ENCODE measurements at places on chromosomes 6 and 20. TPM values are rescaled to one million over a fixed set of nuclear protein-coding genes. Genes with fewer than 3 reads are reported as not detected.

Gene TGM3
- total RNA-seq: not detected

Gene RIPOR3
- total RNA-seq: not detected

Gene SYS1
- 94.8 TPM for total RNA-seq

Gene CST4
- not detected for total RNA-seq

Gene CDH22
- total RNA-seq: not detected

- peaks cover 3% of the 10 kb centered on the region for H3K27me3 ChIP-seq
- no peaks in the 10 kb centered on the region for H3K36me3 ChIP-seq
- H3K27ac ChIP-seq: no peak overlapping the region
- DNase-seq: no peak
- no peaks in the 10 kb centered on the region for H3K4me1 ChIP-seq
Observed at GRCh38 chr20:3431109-3431508, 23.6 kb upstream of the DNAAF9 start.

- no peak overlapping the region for H3K27ac ChIP-seq
- no peak for DNase-seq
Observed at GRCh38 chr20:49560186-49560585, 7.8 kb downstream of the PTGIS start.

DNA sequence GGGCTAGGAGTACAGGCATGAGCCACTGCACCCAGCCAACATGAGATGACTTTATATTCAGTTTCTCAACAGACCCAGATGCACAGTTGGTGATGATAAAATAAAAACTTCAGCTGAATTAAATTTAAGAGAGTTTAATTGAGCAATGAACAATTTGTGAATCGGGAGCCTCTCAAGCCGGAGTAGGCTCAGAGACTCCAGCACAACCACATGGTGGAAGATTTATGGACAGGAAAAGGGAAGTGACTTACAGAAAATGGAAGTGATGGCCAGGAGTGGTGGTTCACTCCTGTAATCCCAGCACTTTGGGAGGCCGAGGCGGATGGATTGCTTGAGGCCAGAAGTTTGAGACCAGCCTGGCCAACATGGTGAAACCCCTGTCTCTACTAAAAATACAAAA, 10.4 kb upstream of the BCAS4 start:
- H3K27ac ChIP-seq: no peak overlapping the region
- no peaks in the 10 kb centered on the region for H3K27me3 ChIP-seq
- no peaks in the 10 kb centered on the region for H3K4me1 ChIP-seq

GRCh38 chr6:1553562-1554083, 56.1 kb upstream of the FOXC1 start:
- H3K27me3 ChIP-seq: no peaks in the 10 kb centered on the region
- no peak overlapping the region for H3K4me3 ChIP-seq
- DNase-seq: no peak
- peaks cover 15% of the 10 kb centered on the region for H3K4me1 ChIP-seq
- no peaks in the 10 kb centered on the region for H3K36me3 ChIP-seq

GRCh38 chr6:110681543-110682459, 133.5 kb downstream of the CDK19 start:
- no peak overlapping the region for H3K4me3 ChIP-seq
- H3K27ac ChIP-seq: no peak overlapping the region
- DNase-seq: no peak
- no peaks in the 10 kb centered on the region for H3K27me3 ChIP-seq
- H3K4me1 ChIP-seq: peaks cover 6% of the 10 kb centered on the region

GRCh38 chr6:168179133-168179532, 100.1 kb upstream of the FRMD1 start:
- no peaks in the 10 kb centered on the region for H3K27me3 ChIP-seq
- no peak overlapping the region for H3K27ac ChIP-seq
- no peak overlapping the region for H3K4me3 ChIP-seq
- DNase-seq: no peak

DNA sequence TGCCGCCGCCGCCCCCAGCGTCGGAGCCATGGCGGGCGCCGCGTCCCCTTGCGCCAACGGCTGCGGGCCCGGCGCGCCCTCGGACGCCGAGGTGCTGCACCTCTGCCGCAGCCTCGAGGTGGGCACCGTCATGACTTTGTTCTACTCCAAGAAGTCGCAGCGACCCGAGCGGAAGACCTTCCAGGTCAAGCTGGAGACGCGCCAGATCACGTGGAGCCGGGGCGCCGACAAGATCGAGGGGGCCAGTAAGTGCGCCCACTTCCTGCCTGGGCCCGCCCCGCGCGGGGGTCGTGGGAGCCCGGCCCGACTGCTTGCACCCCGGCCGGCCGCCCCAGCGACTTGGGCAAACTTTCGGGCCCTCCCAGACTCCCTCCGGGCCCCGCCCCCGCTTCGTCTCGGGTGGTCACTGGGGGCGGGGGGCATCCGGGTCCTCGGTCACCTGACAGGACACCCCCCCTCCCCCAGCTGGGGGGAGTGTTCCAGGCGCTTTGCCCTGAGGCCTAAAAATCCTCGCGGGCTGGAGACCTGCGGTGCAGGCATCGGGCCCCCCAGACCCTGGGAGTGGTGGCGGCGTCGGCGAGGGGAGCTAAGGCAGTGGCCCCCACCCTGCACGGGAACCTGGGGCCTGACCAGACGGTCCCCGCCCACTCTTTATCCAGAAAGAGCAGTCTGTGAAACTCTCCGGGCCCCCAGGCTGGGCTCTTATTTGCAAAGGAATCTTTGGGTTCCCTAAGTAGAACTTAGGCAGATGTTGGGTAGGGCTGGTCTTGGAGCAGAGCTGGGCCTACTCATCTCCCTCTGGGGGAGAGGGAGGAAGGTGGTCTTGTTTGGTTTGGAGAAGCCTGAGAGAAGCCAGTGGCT, 501 bp downstream of the PLCG1 start:
- H3K27ac ChIP-seq: peak overlapping the region; percentile 83
- peaks cover 68% of the 10 kb centered on the region for H3K4me1 ChIP-seq
- no peaks in the 10 kb centered on the region for H3K36me3 ChIP-seq
- peak; percentile 53 for DNase-seq

- no peak overlapping the region for H3K27ac ChIP-seq
- no peaks in the 10 kb centered on the region for H3K27me3 ChIP-seq
- no peaks in the 10 kb centered on the region for H3K36me3 ChIP-seq
- H3K4me1 ChIP-seq: no peaks in the 10 kb centered on the region
- no peak overlapping the region for H3K4me3 ChIP-seq
- DNase-seq: no peak
Observed at GRCh38 chr20:33062105-33062824, 8.6 kb downstream of the BPIFB3 start.

GRCh38 chr6:90294008-90294511, 2.6 kb downstream of the BACH2 start:
- H3K27ac ChIP-seq: peak overlapping the region; percentile 89
- no peaks in the 10 kb centered on the region for H3K27me3 ChIP-seq
- H3K4me1 ChIP-seq: peaks cover 36% of the 10 kb centered on the region
- peak overlapping the region; percentile 82 for H3K4me3 ChIP-seq
- H3K36me3 ChIP-seq: no peaks in the 10 kb centered on the region

- no peaks in the 10 kb centered on the region for H3K4me1 ChIP-seq
- no peak overlapping the region for H3K27ac ChIP-seq
- no peaks in the 10 kb centered on the region for H3K27me3 ChIP-seq
- no peaks in the 10 kb centered on the region for H3K36me3 ChIP-seq
- DNase-seq: no peak
- H3K4me3 ChIP-seq: no peak overlapping the region
Observed at GRCh38 chr6:9168669-9169068, 733.3 kb upstream of the SLC35B3 start.

GRCh38 chr20:24425523-24426135, 43.8 kb upstream of the SYNDIG1 start:
- DNase-seq: no peak
- no peaks in the 10 kb centered on the region for H3K36me3 ChIP-seq
- no peak overlapping the region for H3K4me3 ChIP-seq
- H3K27ac ChIP-seq: no peak overlapping the region

- peaks cover 24% of the 10 kb centered on the region for H3K27me3 ChIP-seq
- no peaks in the 10 kb centered on the region for H3K36me3 ChIP-seq
- H3K27ac ChIP-seq: no peak overlapping the region
- no peaks in the 10 kb centered on the region for H3K4me1 ChIP-seq
- H3K4me3 ChIP-seq: no peak overlapping the region
- DNase-seq: no peak
Observed at GRCh38 chr6:30378290-30378937, 33.5 kb downstream of the RPP21 start.

DNA sequence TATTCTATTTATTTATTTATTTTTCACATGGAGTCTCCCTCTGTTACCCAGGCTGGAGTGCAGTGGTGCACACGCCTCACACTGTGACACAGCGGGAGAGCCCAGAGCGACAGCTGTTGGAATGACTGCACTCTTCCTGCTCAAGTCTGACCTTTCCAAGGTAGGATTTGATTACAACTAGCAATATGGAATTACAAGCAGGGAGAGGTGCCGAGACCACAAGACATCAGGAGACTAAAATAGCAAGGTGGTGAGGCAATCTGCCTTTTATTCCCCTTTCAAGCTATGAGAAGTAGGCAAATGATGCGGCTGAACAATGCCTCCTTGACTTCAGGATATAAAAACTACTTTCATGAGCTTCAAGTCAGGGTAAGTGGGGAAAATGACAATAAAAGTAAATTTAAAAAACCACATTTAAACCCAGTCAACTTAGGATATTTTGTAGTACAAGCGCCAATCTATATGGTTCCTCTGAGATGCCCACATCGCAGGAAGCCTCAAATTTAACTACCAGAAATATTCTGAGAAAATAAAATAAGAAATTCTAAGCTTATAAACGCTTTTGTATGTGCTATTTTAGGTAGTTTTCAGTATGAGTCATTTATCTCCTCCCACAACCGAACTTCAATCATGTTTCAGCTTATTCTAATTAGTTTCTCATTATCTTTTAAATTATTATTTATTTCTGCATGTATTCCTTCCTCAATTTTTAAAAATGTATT, 146.9 kb upstream of the SGK1 start:
- H3K27ac ChIP-seq: no peak overlapping the region
- no peaks in the 10 kb centered on the region for H3K36me3 ChIP-seq
- H3K27me3 ChIP-seq: no peaks in the 10 kb centered on the region

GRCh38 chr6:122365775-122366403, 33.6 kb upstream of the HSF2 start:
- no peak overlapping the region for H3K27ac ChIP-seq
- H3K4me1 ChIP-seq: no peaks in the 10 kb centered on the region
- no peak overlapping the region for H3K4me3 ChIP-seq
- no peaks in the 10 kb centered on the region for H3K27me3 ChIP-seq
- no peak for DNase-seq

- H3K27me3 ChIP-seq: peaks cover 3% of the 10 kb centered on the region
- H3K4me1 ChIP-seq: no peaks in the 10 kb centered on the region
- no peak overlapping the region for H3K4me3 ChIP-seq
- DNase-seq: no peak
- no peak overlapping the region for H3K27ac ChIP-seq
- H3K36me3 ChIP-seq: no peaks in the 10 kb centered on the region
Observed at GRCh38 chr6:2611092-2611491, 139.6 kb downstream of the MYLK4 start.

- no peak overlapping the region for H3K4me3 ChIP-seq
- no peaks in the 10 kb centered on the region for H3K4me1 ChIP-seq
- H3K27me3 ChIP-seq: no peaks in the 10 kb centered on the region
- DNase-seq: no peak
Observed at GRCh38 chr20:56373942-56374341, 15.2 kb downstream of the FAM210B start.

DNA sequence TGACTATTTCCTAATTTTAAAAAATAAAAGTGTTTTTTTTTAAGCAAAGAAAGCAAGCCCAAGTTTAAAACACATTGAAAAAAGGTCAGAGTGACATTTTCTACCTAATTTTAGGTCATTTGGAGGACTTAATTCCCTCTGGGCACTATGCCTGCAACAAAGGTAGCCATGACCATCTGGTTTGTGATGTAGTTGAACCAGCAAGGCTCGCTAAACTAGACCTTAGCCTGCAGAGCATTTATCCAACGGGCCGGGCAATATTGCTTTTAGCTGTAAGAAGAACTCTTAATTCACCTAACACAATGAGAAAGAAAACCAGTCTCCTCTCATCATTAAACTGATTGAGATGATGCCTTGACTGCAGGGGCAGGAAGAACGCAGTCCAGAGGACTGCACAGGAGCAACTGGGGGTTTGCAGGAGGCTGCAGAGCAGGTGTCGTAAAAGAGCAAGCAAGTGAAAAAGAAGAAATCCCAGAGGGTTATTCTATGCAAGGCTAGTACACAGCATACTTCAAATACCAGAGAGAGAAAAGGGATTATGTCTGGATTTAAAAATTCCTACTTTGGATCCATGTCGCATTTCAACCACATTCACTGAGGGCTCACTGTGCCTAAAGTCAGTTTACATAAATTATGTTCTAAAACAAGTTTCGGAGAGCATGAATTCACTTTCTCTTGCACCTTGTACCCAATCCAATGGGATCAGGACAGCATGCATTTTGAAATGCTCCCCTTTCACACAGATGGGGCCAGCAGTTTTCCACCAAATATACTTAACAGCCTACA, 12.8 kb downstream of the TRAF3IP2 start:
- no peaks in the 10 kb centered on the region for H3K4me1 ChIP-seq
- H3K4me3 ChIP-seq: no peak overlapping the region
- DNase-seq: no peak
- H3K36me3 ChIP-seq: peaks cover 31% of the 10 kb centered on the region

- H3K27me3 ChIP-seq: peaks cover 4% of the 10 kb centered on the region
- no peak for DNase-seq
- H3K27ac ChIP-seq: no peak overlapping the region
- no peaks in the 10 kb centered on the region for H3K36me3 ChIP-seq
- no peaks in the 10 kb centered on the region for H3K4me1 ChIP-seq
Observed at GRCh38 chr6:75409928-75410327, 83.7 kb downstream of the FILIP1 start.

- H3K4me1 ChIP-seq: peaks cover 34% of the 10 kb centered on the region
- no peaks in the 10 kb centered on the region for H3K36me3 ChIP-seq
- no peak for DNase-seq
Observed at GRCh38 chr20:62601172-62601571, 41.1 kb upstream of the SLCO4A1 start.
